ENCODE measurements at places on chromosomes 2 and 18. TPM values are rescaled to one million over a fixed set of nuclear protein-coding genes. Genes with fewer than 3 reads are reported as not detected.
A peak's percentile ranks its signal among the peaks of the same experiment; 100 is the strongest.

DNA sequence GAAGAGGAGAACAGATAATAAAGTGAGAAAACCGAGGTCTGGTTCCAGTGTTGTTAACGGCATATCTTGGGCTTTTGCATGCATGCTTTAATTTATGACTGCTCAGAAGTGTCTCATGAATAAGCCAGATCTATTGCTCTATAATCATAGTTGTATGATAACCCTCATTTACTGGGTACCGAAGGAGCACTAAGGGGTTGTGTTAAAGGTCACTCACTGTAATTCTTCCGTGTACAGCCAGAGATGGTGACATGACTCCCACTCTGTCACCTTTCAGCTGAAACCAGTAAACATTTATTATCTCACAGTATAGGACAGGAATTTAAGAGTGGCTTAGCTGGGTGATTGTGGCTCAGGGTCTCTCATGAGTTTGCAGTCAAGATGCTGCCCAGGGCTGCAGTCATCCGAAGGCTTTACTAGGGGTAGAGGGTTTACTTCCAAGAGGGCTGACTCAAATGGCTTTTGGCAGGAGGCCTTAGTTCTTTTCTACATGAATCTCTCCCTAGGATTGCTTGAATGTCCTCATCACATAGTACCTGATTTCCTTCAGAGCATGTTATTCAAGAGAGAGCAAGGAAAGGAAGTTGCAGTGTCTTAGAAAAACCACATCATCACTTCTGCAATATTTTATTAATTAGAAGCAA is 107.0 kb downstream of the NAB1 start:
- H3K36me3 ChIP-seq, result no peaks in the 10 kb centered on the region
- H3K4me3 ChIP-seq, result no peak overlapping the region
- no peaks in the 10 kb centered on the region for H3K27me3 ChIP-seq
- no peaks in the 10 kb centered on the region for H3K4me1 ChIP-seq
- no peak for DNase-seq
- H3K27ac ChIP-seq, result no peak overlapping the region

Gene SNTG2
- polyA plus RNA-seq, result not detected

Gene FLACC1
- 0.09 TPM for polyA plus RNA-seq

DNA sequence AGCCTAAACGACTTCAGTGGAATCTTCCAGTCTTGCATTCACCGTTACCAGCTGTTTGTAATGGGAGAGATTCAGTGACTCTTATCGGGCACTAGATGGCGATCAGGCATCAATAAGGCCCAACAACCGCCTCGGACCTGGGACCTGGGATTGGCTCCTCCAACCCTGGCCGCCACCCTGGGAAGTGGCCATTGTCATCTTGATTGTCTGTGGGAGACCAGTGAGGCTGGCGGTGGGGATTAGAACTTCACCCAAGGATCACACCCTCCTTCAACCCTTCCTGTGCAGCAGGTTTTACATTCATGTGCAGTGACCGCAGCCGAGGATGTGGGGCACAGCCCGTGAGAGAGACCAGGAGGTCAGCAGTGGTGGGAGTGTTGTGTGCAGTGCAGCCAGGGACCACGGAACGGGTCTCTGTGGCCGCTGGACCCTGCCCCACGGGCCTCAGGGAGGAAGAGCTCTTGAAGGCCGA is 85.3 kb downstream of the SPP2 start:
- no peak overlapping the region for H3K4me3 ChIP-seq
- DNase-seq, result peak; percentile 36
- H3K27ac ChIP-seq, result no peak overlapping the region
- no peaks in the 10 kb centered on the region for H3K36me3 ChIP-seq
- H3K27me3 ChIP-seq, result no peaks in the 10 kb centered on the region
- no peaks in the 10 kb centered on the region for H3K4me1 ChIP-seq

- peaks cover 7% of the 10 kb centered on the region for H3K4me1 ChIP-seq
- H3K27me3 ChIP-seq, result no peaks in the 10 kb centered on the region
- no peak overlapping the region for H3K4me3 ChIP-seq
- H3K27ac ChIP-seq, result no peak overlapping the region
- no peaks in the 10 kb centered on the region for H3K36me3 ChIP-seq
- DNase-seq, result no peak
These were observed 197.7 kb upstream of the STON1 start for GRCh38 chr2:48332286-48332685.

GRCh38 chr2:15154297-15154696 is 406.8 kb downstream of the NBAS start:
- no peak overlapping the region for H3K4me3 ChIP-seq
- H3K27me3 ChIP-seq, result no peaks in the 10 kb centered on the region
- H3K27ac ChIP-seq, result no peak overlapping the region
- no peaks in the 10 kb centered on the region for H3K36me3 ChIP-seq
- no peak for DNase-seq

- H3K27ac ChIP-seq, result no peak overlapping the region
- H3K4me1 ChIP-seq, result no peaks in the 10 kb centered on the region
- no peak overlapping the region for H3K4me3 ChIP-seq
- no peaks in the 10 kb centered on the region for H3K27me3 ChIP-seq
- no peak for DNase-seq
These were observed 138.5 kb downstream of the RBMS1 start for GRCh38 chr2:160355080-160355479.

DNA sequence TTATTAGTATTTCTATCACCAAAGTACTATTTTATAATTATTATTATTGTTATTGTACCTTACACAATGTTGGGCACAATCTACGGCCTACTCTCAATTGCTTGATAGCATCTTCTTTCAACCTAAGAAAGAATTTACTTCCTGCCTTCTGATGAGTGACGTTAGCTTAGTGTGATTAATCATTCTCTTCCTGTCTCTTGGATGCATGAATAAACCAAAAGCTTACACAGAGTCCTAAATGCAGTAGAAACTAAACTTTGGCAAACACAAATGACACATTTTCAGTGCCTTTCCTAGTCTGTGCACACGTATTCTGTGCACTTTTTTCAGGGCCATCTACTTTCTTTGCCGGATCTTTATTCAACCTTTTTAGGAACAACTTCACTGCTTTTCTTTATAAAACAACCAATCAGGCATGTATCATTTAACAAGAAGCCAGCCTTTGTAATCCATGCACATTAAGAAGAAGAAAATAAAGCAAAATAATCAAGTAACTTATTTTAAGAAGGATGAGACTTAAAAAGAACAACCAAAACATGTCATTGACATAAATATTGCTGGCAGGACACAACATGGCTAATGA is 19.1 kb downstream of the TRAK2 start:
- DNase-seq, result no peak
- no peak overlapping the region for H3K4me3 ChIP-seq
- peaks cover 5% of the 10 kb centered on the region for H3K4me1 ChIP-seq
- no peaks in the 10 kb centered on the region for H3K27me3 ChIP-seq

GRCh38 chr2:105039559-105039958 is 1.7 kb downstream of the MRPS9 start:
- DNase-seq, result no peak
- H3K36me3 ChIP-seq, result no peaks in the 10 kb centered on the region
- H3K4me1 ChIP-seq, result peaks cover 1% of the 10 kb centered on the region
- no peak overlapping the region for H3K27ac ChIP-seq

GRCh38 chr2:107222466-107222865 is 336.5 kb upstream of the ST6GAL2 start:
- no peak overlapping the region for H3K4me3 ChIP-seq
- no peaks in the 10 kb centered on the region for H3K4me1 ChIP-seq
- H3K36me3 ChIP-seq, result no peaks in the 10 kb centered on the region
- no peak overlapping the region for H3K27ac ChIP-seq
- DNase-seq, result no peak

- H3K27me3 ChIP-seq, result no peaks in the 10 kb centered on the region
- peaks cover 15% of the 10 kb centered on the region for H3K36me3 ChIP-seq
- H3K4me1 ChIP-seq, result no peaks in the 10 kb centered on the region
- no peak overlapping the region for H3K27ac ChIP-seq
- DNase-seq, result no peak
- H3K4me3 ChIP-seq, result no peak overlapping the region
These were observed 45.9 kb downstream of the RPIA start for GRCh38 chr2:88737385-88737784.

- H3K4me1 ChIP-seq, result no peaks in the 10 kb centered on the region
- no peak overlapping the region for H3K4me3 ChIP-seq
- H3K36me3 ChIP-seq, result peaks cover 37% of the 10 kb centered on the region
- no peaks in the 10 kb centered on the region for H3K27me3 ChIP-seq
These were observed 42.2 kb downstream of the CD302 start for GRCh38 chr2:159755788-159756187.

Gene STAMBP
- 27.1 TPM for polyA plus RNA-seq

DNA sequence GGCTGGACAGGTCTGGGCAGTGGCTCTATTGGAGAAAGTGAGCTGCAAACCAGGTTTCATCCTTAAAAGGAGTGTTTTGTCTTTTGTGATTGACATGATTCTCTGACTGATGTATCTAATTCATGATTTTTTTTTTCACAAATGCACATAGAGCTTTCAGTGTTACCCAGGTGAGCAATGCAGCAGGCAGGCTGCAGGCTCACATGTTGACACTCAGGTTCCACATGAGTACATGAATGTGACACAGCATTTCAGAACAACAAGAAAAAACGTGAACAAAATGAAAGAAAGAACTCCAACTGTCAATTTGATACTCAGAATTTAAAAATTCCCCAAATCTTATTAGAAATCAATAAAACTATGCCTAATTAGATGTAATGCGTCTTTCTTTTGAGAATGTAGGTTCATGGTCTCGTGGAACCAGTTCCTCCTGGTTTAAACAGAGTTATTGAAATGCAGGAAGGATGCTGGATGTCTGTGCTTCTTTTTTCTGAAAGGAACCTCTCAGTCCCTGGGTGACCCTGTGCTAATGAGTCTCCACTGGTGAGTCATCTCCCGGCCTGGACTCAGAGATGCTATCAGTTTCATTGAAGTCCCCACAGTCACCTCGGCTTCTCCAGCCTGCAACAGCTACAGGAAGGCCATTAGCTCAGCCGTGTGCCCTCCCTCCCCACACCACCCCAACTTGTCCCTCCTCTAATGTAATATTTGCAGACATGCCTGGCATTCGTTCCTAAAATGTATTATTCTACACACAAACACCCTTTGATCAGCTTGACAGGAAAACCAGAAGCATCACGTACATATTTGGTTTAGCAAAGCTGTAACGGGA is 430.4 kb downstream of the LPIN1 start:
- H3K27ac ChIP-seq, result no peak overlapping the region
- no peak for DNase-seq
- no peaks in the 10 kb centered on the region for H3K4me1 ChIP-seq
- H3K27me3 ChIP-seq, result no peaks in the 10 kb centered on the region

Gene TDRD15
- polyA plus RNA-seq, result 0.09 TPM

DNA sequence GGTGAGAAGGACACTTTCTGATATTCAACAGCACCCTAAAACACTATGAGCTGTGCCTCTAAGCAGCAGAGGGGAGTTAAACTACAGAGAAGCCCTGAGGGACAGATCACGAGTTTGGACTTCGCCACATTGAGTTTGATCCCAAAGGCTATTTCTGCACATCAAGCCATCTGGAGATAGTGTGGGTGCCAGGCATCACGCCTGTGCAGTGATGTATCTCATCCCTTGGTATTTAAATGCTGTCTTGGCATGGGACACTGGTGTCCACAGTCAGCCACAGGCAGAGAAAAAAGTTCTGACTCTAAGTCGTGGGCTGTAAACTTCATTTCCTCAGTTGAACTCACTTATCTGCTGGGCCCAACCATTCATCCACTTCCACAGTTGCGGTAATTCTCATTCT is 742.3 kb upstream of the CELF4 start:
- no peak overlapping the region for H3K27ac ChIP-seq
- no peaks in the 10 kb centered on the region for H3K27me3 ChIP-seq
- H3K4me3 ChIP-seq, result no peak overlapping the region
- no peaks in the 10 kb centered on the region for H3K4me1 ChIP-seq

DNA sequence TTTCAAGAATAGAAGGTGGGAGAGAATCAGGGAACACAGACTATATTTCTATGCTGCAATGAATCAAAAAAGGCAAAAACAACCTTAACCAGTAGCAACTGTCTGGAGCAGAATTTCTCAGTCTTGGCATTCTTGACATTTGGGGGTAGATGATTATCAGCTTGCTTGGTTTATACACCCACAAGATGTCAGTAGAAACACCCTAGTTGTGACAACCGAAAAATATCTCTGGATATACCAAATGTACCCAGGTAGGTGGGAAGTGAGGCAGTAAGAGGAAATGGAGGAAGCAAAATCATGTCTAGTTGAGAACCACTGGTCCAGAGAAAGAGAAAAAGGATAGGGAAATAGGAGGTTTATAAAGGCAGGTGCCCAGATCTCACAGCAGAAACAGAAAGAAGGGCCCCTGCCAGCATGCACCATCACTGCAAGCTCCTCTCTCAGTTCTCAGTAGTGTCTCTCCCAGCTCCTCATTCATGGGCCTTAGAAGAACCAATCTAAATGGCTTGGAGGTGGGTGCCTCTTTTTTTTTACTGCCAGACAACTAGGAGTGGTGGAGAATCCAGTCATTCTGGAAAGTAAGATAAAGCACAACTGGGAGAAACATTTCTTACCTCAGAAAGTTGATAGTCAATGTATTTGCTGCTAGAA is 50.4 kb downstream of the MBD2 start:
- H3K27me3 ChIP-seq, result no peaks in the 10 kb centered on the region
- H3K36me3 ChIP-seq, result no peaks in the 10 kb centered on the region
- DNase-seq, result no peak
- no peak overlapping the region for H3K4me3 ChIP-seq
- H3K4me1 ChIP-seq, result peaks cover 4% of the 10 kb centered on the region

- DNase-seq, result no peak
- H3K27ac ChIP-seq, result no peak overlapping the region
- no peaks in the 10 kb centered on the region for H3K36me3 ChIP-seq
These were observed 22.2 kb upstream of the FAHD2A start for GRCh38 chr2:95380280-95380679.

GRCh38 chr2:211748339-211748738 is 790.3 kb downstream of the ERBB4 start:
- H3K4me1 ChIP-seq, result no peaks in the 10 kb centered on the region
- no peaks in the 10 kb centered on the region for H3K27me3 ChIP-seq
- no peak overlapping the region for H3K27ac ChIP-seq
- no peaks in the 10 kb centered on the region for H3K36me3 ChIP-seq

- DNase-seq, result no peak
- H3K4me3 ChIP-seq, result no peak overlapping the region
- no peaks in the 10 kb centered on the region for H3K27me3 ChIP-seq
- peaks cover 42% of the 10 kb centered on the region for H3K4me1 ChIP-seq
These were observed 33.7 kb downstream of the TMEM17 start for GRCh38 chr2:62472312-62472711.
